T-cell (primary cell): ENCODE measurements at places on chromosomes 7 and 10. TPM values are rescaled to one million over a fixed set of nuclear protein-coding genes. Genes with fewer than 3 reads are reported as not detected.

VWC2 gene
- not detected for total RNA-seq

SLC16A9 gene
- not detected for total RNA-seq

C10orf105 gene
- 0.45 TPM for total RNA-seq

CRTAC1 gene
- total RNA-seq, result 0.22 TPM

KCNIP2 gene
- total RNA-seq, result 3.1 TPM

GALNT11 gene
- total RNA-seq, result 20.4 TPM

DNA sequence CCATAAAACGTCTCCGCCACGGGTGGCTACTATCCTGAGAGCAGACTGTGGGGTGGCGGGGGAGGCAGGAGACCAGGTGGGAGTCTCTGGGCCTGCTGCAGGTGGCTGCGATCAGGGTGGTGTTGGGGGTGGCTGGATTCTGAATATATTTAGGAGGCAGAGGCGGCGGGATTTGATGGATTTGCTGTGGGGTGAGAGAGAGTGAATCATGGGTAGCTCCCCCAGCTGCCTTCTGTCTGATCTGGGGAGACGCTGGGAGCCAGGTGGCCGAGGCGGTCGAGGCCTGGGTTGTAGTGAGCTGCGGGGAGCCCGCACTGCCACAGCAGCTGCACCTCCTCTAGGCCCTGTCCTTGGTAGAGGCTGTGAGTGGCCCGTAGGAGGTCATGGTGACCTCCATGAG is 48.2 kb upstream of the PFKFB3 start:
- DNase-seq, result no peak
- peaks cover 20% of the 10 kb centered on the region for H3K4me1 ChIP-seq
- no peak overlapping the region for H3K4me3 ChIP-seq
- H3K27ac ChIP-seq, result no peak overlapping the region
- H3K27me3 ChIP-seq, result no peaks in the 10 kb centered on the region

- peak overlapping the region; percentile 91 for H3K27ac ChIP-seq
- no peaks in the 10 kb centered on the region for H3K27me3 ChIP-seq
- no peak for DNase-seq
- peaks cover 82% of the 10 kb centered on the region for H3K4me1 ChIP-seq
- H3K4me3 ChIP-seq, result no peak overlapping the region
These were observed 253.1 kb upstream of the KLF14 start for GRCh38 chr7:130987092-130987491.

GRCh38 chr10:111440501-111440900 is 363.7 kb downstream of the ADRA2A start:
- H3K27me3 ChIP-seq, result no peaks in the 10 kb centered on the region
- no peaks in the 10 kb centered on the region for H3K4me1 ChIP-seq
- H3K36me3 ChIP-seq, result no peaks in the 10 kb centered on the region
- no peak overlapping the region for H3K4me3 ChIP-seq

DNA sequence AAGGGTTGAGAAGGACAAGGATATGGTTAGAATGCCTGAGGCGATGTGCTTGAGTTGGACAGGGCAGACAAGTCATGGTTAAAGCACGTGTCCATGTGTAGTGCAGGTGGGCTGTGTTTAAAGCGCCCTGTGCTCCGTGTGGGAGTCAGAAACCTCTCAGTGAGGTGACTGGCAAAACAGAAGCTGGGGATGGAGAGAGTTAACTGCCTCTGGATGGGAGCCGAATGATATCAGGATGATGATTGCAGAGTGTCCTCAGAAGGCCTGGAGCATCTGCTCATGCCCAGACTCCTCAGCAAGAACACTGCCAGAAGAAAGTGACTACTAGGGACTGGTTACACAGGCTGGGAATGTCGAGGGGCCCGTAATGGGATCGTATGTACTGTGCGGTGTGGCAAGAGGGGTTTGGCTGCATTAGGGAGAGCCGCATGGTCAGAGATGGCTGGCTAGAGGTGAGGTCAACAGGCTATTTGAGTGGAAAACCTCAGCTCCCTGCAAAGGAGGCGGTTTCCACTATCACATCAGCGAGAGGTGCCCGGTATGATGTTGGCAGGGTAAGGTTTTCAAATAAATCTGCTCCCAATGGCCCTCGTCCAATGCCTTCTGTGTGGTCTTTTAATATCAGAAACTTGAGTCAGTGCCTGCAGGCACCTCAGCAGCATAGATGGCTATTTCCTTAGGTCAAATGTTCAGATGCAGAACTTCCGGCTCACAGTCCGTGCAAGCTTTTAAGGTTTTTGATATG is 26.1 kb upstream of the MRC1 start:
- H3K27ac ChIP-seq, result no peak overlapping the region
- no peak overlapping the region for H3K4me3 ChIP-seq
- no peaks in the 10 kb centered on the region for H3K36me3 ChIP-seq
- no peaks in the 10 kb centered on the region for H3K27me3 ChIP-seq
- no peak for DNase-seq

DNA sequence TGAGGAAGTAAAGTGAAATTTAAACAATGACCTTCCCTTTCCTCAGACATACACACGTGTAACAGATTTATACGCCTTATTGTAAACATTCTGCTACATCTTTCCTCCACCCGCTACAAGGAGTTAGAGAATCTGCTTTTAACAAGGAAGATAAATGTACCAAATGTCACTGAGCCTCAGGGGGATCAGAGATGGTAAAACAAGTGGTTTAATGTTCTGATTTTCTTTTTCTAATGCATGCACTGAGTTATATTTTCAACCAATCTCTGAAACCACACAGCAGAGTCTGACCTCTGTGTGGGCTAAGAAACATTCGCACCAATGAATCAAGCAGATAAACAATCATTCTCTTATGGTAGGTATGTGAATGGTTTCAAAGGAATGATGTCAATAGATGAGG is 599.5 kb downstream of the ARL4A start:
- no peaks in the 10 kb centered on the region for H3K27me3 ChIP-seq
- no peak for DNase-seq
- no peaks in the 10 kb centered on the region for H3K36me3 ChIP-seq
- H3K4me3 ChIP-seq, result no peak overlapping the region
- no peaks in the 10 kb centered on the region for H3K4me1 ChIP-seq
- no peak overlapping the region for H3K27ac ChIP-seq

DNA sequence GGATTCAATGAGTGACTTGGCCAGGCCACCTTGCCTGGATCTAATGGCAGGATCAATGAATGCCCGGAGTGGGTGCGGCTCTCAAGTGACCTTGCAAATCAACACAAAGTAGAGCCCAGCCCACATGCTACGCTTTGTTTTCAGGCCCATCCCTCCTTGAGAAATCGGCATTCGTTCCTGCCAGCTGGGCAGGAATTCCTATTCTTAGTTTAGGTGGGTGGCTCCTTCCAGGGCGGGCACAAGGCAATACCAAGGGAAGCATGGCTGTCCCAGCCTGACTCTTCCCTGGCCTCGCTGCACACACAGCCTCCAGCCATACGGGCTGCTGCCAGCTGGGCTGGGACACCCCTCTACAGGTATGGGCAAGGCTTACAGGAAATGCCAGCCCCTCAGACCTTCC is 119.3 kb downstream of the SH3PXD2A start:
- H3K36me3 ChIP-seq, result no peaks in the 10 kb centered on the region
- H3K4me3 ChIP-seq, result no peak overlapping the region
- no peak for DNase-seq
- H3K27ac ChIP-seq, result no peak overlapping the region
- H3K27me3 ChIP-seq, result no peaks in the 10 kb centered on the region

- H3K4me1 ChIP-seq, result no peaks in the 10 kb centered on the region
- no peaks in the 10 kb centered on the region for H3K36me3 ChIP-seq
- no peaks in the 10 kb centered on the region for H3K27me3 ChIP-seq
- no peak overlapping the region for H3K4me3 ChIP-seq
- H3K27ac ChIP-seq, result no peak overlapping the region
- DNase-seq, result no peak
These were observed 162.2 kb downstream of the MYOF start for GRCh38 chr10:93319896-93320295.

- DNase-seq, result no peak
- no peak within 1 kb of the TSS for H3K4me3 ChIP-seq
- H3K27me3 ChIP-seq, result no peaks in the 10 kb centered on the region
- no peak within 1 kb of the TSS for H3K27ac ChIP-seq
- no peaks in the 10 kb centered on the region for H3K4me1 ChIP-seq
- no peaks in the 10 kb centered on the region for H3K36me3 ChIP-seq
These were observed at the start of gene MAT1A for GRCh38 chr10:80289451-80290287. MAT1A (minus strand) TSS chr10:80289658; CDS start chr10:80289423, 235 bp downstream.

DNA sequence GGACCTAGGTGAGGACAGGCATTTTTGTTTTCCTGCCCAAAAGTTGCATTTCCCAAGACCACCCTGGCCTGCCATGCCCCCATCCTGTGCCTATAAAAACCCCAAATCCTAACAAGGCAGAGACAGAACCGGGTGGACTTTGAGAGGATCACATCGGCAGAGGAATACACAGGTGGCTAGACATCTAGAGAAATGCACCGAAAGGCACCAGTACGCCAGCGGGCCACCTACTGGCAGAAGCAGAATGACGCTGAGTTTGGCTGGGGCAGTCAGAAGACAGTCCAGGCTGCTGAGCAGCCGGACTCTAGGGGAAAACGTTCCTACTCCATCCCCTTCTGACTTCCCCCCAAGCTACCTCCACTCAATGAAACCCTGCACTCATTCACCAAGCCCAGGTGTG is 2.8 kb downstream of the AKR1C4 start:
- DNase-seq, result no peak
- no peak overlapping the region for H3K4me3 ChIP-seq
- no peaks in the 10 kb centered on the region for H3K27me3 ChIP-seq
- no peaks in the 10 kb centered on the region for H3K36me3 ChIP-seq
- no peaks in the 10 kb centered on the region for H3K4me1 ChIP-seq

DNA sequence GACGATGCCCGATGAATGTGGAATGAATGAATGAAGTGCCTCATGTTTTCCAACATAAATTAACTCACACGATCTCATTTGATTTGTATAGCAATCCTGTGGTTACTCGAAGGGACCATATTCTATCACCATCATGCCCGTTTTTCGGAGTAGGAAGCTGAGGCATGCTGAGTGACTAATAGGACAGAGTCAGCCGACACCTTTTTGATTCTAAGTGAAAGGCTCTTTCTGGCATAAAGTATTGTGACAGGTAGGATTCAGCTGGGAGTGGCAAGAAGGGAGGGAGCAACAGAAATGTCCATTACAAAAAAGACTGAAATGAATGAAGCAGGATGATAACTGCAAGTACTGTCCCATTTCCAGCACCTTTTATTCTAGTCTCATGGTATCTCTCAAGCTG is 55.7 kb downstream of the KLRG2 start:
- no peaks in the 10 kb centered on the region for H3K27me3 ChIP-seq
- no peak overlapping the region for H3K4me3 ChIP-seq
- H3K4me1 ChIP-seq, result no peaks in the 10 kb centered on the region

- no peak overlapping the region for H3K27ac ChIP-seq
- DNase-seq, result no peak
- H3K4me3 ChIP-seq, result no peak overlapping the region
- H3K27me3 ChIP-seq, result no peaks in the 10 kb centered on the region
- H3K36me3 ChIP-seq, result no peaks in the 10 kb centered on the region
These were observed 185.4 kb upstream of the FOXP2 start for GRCh38 chr7:114229246-114229645.

GRCh38 chr10:21495002-21495751 is 30.3 kb downstream of the SKIDA1 start:
- H3K4me1 ChIP-seq, result peaks cover 42% of the 10 kb centered on the region
- peak overlapping the region; percentile 92 for H3K4me3 ChIP-seq
- no peak overlapping the region for H3K27ac ChIP-seq
- no peak for DNase-seq
- H3K27me3 ChIP-seq, result no peaks in the 10 kb centered on the region
- no peaks in the 10 kb centered on the region for H3K36me3 ChIP-seq

- H3K4me3 ChIP-seq, result no peak overlapping the region
- H3K27ac ChIP-seq, result no peak overlapping the region
- no peak for DNase-seq
- H3K27me3 ChIP-seq, result no peaks in the 10 kb centered on the region
- H3K4me1 ChIP-seq, result no peaks in the 10 kb centered on the region
These were observed 37.5 kb downstream of the PFKFB3 start for GRCh38 chr10:6240254-6240653.

GRCh38 chr10:71006506-71006905 is 118.1 kb upstream of the PCBD1 start:
- H3K4me1 ChIP-seq, result no peaks in the 10 kb centered on the region
- no peak overlapping the region for H3K4me3 ChIP-seq
- DNase-seq, result no peak

GRCh38 chr10:77899690-77900089 is 26.9 kb downstream of the DLG5 start:
- no peak overlapping the region for H3K27ac ChIP-seq
- DNase-seq, result no peak
- H3K4me3 ChIP-seq, result no peak overlapping the region

- no peaks in the 10 kb centered on the region for H3K36me3 ChIP-seq
- no peak for DNase-seq
- no peak overlapping the region for H3K4me3 ChIP-seq
These were observed 19.8 kb downstream of the ZNF467 start for GRCh38 chr7:149753375-149754233.

- no peak overlapping the region for H3K4me3 ChIP-seq
- H3K4me1 ChIP-seq, result peaks cover 7% of the 10 kb centered on the region
- no peak overlapping the region for H3K27ac ChIP-seq
- H3K27me3 ChIP-seq, result no peaks in the 10 kb centered on the region
- no peaks in the 10 kb centered on the region for H3K36me3 ChIP-seq
These were observed 27.5 kb downstream of the ELMO1 start for GRCh38 chr7:37420946-37421695.

- no peaks in the 10 kb centered on the region for H3K4me1 ChIP-seq
- no peaks in the 10 kb centered on the region for H3K36me3 ChIP-seq
- no peak overlapping the region for H3K4me3 ChIP-seq
- no peak overlapping the region for H3K27ac ChIP-seq
These were observed 57.4 kb downstream of the TLL2 start for GRCh38 chr10:96456296-96456840.

GRCh38 chr7:23332910-23333612 is 33.9 kb downstream of the MALSU1 start:
- no peaks in the 10 kb centered on the region for H3K36me3 ChIP-seq
- no peaks in the 10 kb centered on the region for H3K27me3 ChIP-seq
- no peak overlapping the region for H3K27ac ChIP-seq
- no peaks in the 10 kb centered on the region for H3K4me1 ChIP-seq

GRCh38 chr7:52749880-52750279 is 285.6 kb upstream of the POM121L12 start:
- no peaks in the 10 kb centered on the region for H3K36me3 ChIP-seq
- H3K27ac ChIP-seq, result no peak overlapping the region
- H3K27me3 ChIP-seq, result no peaks in the 10 kb centered on the region
- no peak for DNase-seq

DNA sequence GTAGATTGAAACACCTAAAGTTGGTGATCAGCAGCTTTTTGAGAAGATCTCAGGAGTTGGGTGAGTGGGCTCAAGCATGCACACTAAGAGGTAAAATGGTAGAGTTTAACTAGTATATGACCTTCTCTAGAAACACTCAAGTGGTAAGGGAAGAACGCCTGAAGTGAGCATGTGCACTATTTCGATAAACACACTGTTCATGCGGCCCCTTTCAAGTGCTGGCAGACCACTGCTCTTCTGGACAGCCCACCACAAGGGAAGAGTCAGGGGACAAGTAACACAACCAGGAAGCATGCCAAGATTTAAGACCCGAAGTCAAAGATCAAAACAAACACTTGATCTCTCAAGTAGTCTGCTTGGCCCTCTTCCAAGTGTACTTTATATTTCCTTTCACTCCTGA is 519.5 kb upstream of the ZWINT start:
- no peak overlapping the region for H3K27ac ChIP-seq
- no peak for DNase-seq
- no peaks in the 10 kb centered on the region for H3K36me3 ChIP-seq
- H3K4me3 ChIP-seq, result no peak overlapping the region
- no peaks in the 10 kb centered on the region for H3K27me3 ChIP-seq

- H3K27me3 ChIP-seq, result peaks cover 10% of the 10 kb centered on the region
- H3K27ac ChIP-seq, result no peak overlapping the region
- no peak for DNase-seq
- no peak overlapping the region for H3K4me3 ChIP-seq
- no peaks in the 10 kb centered on the region for H3K36me3 ChIP-seq
These were observed 32.9 kb upstream of the WDR11 start for GRCh38 chr10:120818301-120818700.

- no peaks in the 10 kb centered on the region for H3K36me3 ChIP-seq
- peaks cover 2% of the 10 kb centered on the region for H3K27me3 ChIP-seq
- no peak overlapping the region for H3K4me3 ChIP-seq
- no peaks in the 10 kb centered on the region for H3K4me1 ChIP-seq
- no peak overlapping the region for H3K27ac ChIP-seq
These were observed 12.9 kb downstream of the GRM8 start for GRCh38 chr7:127239814-127240213.
